ENCODE measurements at places on chromosomes 12 and 14.

- no peak for DNase-seq
Observed at GRCh38 chr14:31071151-31071550, 45.0 kb upstream of the STRN3 start.

GRCh38 chr14:22071006-22071405 lies 397.4 kb upstream of the OR4E1 start:
- DNase-seq: no peak

GRCh38 chr14:93160353-93160801 lies 24.3 kb downstream of the MOAP1 start:
- DNase-seq: no peak

- no peak for DNase-seq
Observed at GRCh38 chr14:45135156-45135555, 574 bp upstream of the FANCM start.

Measured in iPS DF 6.9 (cell line).